ENCODE measurements at places on chromosomes 12 and 14.
A peak's percentile ranks its signal among the peaks of the same experiment; 100 is the strongest.

DNA sequence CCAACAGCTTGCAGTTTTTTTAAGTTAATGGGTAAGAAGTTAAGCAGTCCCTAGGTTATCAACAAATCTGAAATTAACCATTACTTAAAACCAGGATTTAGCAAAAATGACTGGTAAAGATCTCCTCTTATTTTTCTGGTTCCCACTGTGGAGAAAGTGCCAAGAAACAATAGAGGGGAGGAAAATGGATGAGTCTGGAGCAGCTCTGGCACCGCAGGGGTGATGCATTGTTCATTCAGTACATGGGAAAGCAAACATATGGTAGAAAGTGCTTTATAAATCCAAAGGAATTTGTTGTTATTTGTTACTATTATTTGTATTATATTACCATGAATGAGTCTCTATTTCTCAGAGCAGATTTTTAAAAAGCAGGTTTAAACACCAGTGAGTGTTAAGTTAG lies 92.2 kb downstream of the DYRK2 start:
- no peak for DNase-seq

GRCh38 chr14:69580009-69580577 lies 5.4 kb upstream of the CCDC177 start:
- peak; percentile 27 for DNase-seq

GRCh38 chr12:50764286-50765094 lies 589 bp downstream of the ATF1 start:
- peak; percentile 59 for DNase-seq

GRCh38 chr12:6542209-6543009 lies 8.1 kb downstream of the GAPDH start:
- no peak for DNase-seq

DNA sequence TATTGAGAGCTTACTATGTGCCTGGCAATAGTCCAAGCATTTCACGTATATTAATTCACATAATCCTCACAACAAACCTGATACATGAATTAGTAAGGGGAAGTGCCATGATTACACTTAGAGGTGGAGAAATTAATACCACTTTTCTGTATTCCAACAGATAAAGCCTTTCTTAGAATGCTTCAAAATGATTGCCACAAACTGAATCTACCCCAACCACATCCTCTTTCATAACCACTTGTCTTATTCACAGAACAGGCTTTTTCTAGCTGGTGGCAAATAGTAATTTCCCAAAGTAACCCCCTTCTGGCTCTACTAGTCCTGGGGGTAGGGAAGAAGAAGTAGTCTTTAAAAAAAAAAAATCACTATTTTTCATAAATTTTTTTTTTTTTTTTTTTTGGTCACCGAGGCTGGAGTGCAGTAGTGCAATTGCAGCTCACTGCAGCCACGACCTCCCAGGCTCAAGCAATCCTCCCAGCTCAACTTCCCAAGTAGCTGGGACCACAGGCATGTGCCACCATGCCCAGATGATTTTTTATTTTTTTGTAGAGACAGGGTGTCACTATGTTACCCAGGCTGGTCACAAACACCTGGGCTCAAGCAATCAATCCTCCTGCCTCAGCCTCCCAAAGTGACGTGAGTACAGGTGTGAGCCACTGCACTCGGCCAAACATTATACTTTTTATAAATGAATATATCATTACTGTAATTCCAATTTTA lies 59.0 kb upstream of the ARID2 start:
- peak; percentile 43 for DNase-seq
